ENCODE measurements at places on chromosomes 1 and 21. TPM values are rescaled to one million over a fixed set of nuclear protein-coding genes. Genes with fewer than 3 reads are reported as not detected.

DNA sequence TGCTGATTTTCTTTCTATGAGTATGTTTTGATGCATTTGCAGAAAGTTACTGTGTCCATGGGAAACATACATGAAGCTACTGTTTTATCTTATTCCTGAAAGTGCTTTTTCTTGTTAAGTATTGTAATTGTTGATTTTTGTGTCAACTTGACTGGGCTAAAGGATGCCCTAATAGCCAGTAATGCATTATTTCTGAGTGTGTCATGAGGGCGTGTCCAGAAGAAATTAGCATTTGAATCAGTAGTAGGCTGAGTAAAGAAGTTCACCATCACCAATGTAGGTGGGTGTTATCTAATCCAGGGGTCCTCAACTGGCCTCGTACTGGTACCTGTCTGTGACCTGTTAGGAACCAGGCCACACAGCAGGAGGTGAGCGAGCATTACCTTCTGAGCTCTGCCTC is 760.2 kb downstream of the PLA2G4A start:
- no peak for DNase-seq

- no peak for DNase-seq
Measured at GRCh38 chr1:55413286-55413685, 198.1 kb upstream of the USP24 start.

GRCh38 chr1:153032677-153033308 is 1.8 kb downstream of the SPRR1B start:
- no peak for DNase-seq

GRCh38 chr1:84164161-84164560 is 20.1 kb downstream of the PRKACB start:
- DNase-seq: no peak

GRCh38 chr1:210438928-210439841 is 110.5 kb downstream of the HHAT start:
- DNase-seq: no peak

DNA sequence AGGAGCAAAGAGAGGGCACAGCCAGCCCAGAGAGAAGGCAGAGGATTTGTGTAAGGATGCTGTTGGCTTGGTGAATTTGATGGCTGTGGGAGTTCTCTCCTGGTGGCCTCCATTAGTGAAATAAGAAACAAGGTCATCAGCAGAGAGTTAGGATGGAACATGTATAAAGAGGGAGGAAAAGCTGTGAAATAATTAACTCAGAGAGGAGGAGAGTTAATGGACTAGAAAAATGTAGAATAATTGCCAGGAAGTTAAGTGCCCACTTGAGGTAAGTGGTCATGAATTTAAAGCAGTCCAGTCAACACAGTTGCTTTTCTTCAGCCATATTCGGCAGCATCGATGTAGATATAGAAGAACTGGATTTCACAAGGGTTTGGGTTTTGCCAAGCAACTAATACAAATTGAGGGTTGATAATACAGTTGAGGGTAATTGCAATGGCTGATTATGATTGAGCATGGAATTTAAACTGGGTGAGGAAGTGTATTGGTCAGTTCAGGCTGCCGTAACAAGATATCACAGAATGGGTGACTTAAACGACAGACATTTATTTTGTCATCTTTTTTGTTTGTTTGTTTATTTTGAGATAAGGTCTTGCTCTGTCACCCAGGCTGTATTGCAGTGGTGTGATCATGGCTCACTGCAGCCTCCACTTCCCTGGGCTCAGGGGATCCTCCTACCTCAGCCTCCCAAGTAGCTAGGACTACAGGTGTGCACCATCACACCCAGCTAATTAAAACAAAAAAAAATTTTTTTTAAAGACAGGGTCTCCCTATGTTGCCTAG is 31.7 kb upstream of the KLF17 start:
- no peak for DNase-seq

The CASQ2 gene
- not detected for total RNA-seq

The KCNJ10 gene
- not detected for total RNA-seq

The PAPPA2 gene
- total RNA-seq: not detected

The PDZK1IP1 gene
- total RNA-seq: not detected

All from activated T-cell treated with anti-CD3 and anti-CD28 coated beads, Interleukin-2, amount 50 U/mL, for 4 hours (primary cell).